GDM1 (cell line): ENCODE measurements at places on chromosomes 2 and 18.
A peak's percentile ranks its signal among the peaks of the same experiment; 100 is the strongest.

GRCh38 chr18:58225101-58225500 is 181.1 kb downstream of the NEDD4L start:
- DNase-seq = no peak

- DNase-seq = no peak
Measured at GRCh38 chr2:136389809-136390208, 271.9 kb upstream of the CXCR4 start.

- DNase-seq = peak; percentile 26
Measured at GRCh38 chr2:224778474-224778877, 62.3 kb upstream of the CCDC195 start.

DNA sequence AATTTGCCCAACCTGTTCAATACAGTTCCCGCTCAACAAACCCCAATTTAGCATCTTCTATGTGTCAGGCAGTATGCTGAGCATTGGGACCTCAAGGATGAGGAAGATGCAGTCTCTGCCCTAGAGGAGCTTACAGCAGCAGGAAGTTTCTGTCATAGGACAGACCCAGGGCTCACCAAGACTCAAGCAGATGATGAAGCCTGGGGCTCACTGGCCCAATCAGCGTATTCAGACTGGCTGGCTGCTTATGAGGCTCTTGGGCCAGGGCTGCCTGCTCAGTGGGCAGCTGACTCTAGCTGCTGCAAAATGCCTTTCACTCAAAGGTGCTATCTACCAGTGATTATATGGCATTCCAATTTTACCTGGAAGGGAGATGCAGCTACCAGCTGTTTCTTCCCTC is 2.1 kb downstream of the FAM178B start:
- DNase-seq = no peak

DNA sequence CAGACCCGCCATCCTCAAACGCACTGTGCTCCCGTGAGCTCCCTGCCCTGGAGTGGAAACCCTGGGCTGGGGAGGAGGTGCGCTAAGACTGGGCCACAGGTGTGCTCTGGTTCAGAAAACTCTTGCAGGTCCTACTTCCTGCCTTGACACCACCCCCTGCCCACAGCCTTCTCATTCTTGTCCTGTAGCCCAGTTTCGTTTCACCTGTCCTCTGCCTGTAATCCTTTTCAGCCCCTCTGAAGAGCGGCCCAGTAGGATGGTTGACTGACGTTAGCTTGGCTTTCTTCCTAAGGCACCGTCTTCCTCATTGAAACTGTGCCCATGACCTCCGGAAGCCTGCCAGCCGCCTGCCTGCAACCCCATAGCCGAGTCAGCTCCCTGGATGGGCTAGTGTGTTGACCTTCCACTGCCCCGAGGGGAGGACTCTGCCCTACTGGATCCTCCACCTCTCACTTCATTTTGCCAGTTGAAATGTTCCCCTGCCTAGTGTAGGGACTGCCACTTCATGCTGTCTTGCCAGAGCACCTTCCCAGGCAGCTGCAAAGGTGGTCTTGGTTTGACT is 116.9 kb downstream of the AGAP1 start:
- DNase-seq = no peak

DNA sequence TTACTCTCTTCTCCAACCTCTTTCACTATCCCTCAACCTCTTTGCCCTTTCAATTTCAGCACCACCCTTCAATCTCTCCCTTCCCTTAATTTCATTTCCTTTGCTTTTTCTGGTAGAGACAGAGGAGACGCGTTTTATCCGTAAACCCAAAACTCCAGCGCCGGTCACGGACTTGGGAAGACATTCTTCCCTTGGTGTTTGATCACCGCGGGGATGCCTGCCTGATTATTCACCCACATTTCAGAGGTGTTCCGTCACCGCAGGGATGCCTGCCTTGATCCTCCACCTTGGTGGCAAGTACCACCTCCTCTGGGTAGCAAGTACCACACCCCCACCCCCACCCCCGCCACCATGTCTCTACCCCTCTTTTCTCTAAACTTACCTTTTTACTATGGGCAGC is 669.4 kb upstream of the PKDCC start:
- DNase-seq = no peak

- DNase-seq = peak; percentile 5
Measured at GRCh38 chr18:73626859-73627258, 520.8 kb downstream of the FBXO15 start.

DNA sequence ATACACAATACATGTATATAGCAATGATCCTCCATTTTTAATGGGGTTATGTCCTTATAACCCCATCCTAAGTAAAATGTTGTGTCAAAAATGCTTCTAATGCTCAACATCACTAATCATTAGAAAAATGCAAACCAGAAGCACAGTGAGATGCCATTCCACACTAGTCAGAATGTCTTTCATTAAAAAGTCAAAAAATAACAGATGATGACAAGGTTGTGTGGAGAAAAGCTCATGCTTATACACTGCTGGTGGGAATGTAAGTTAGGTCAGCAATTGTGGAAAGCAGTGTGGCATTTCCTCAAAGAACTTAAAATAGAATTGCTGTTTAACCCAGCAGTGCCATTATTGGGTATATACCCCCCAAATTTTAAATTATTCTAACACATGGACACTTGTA is 654.9 kb upstream of the CNTNAP5 start:
- DNase-seq = no peak

GRCh38 chr18:21085579-21086166 is 25.9 kb downstream of the ROCK1 start:
- no peak for DNase-seq

- DNase-seq = no peak
Measured at GRCh38 chr2:65142515-65142914, 12.6 kb upstream of the RAB1A start.

DNA sequence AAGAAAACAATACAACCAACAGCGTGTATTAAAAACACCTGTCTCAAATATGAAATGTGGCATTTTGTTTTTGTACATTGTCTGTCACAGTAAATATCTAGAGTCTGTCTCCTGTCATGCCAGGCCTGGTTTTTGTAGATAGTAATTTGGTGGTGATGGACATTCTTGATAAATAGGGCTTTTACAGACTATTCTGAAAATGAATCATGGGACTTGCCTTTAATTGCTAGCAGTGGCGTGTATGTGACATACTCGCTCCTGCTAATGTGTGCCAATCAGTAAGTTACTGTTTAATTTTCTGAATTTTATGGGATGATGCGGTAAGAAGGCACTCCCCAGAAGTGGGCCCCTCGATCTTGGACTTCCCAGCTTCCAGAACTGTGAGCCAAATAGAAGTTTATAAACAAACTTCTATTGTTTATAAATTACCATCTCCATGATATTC is 83.7 kb downstream of the TANC1 start:
- no peak for DNase-seq
